ENCODE measurements at places on chromosomes 11 and 22.

GRCh38 chr11:76781807-76782530, 1.2 kb upstream of the TSKU start:
- DNase-seq = no peak

GRCh38 chr11:91981995-91982394, 242.6 kb upstream of the FAT3 start:
- no peak for DNase-seq

GRCh38 chr22:19902245-19902715, 39.3 kb upstream of the COMT start:
- DNase-seq = no peak

DNA sequence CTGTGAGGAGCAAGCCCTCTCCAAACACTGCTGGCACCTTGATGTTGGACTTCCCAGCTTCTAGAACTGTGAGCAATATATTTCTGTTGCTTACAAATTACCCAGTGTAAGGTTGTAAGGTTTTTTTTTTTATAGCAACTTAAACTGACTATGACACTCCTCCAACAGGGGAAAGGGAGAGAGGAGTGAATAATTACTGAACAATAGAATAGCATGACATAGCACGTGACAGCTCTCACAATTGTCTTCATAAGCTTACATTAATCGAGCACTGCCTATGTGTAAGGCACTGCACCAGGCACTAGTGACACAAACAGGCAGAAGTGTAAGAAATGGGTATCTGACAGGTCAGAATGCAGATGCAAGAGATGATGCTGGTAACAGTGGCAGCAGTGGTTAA, 136.9 kb downstream of the FAT3 start:
- no peak for DNase-seq

DNA sequence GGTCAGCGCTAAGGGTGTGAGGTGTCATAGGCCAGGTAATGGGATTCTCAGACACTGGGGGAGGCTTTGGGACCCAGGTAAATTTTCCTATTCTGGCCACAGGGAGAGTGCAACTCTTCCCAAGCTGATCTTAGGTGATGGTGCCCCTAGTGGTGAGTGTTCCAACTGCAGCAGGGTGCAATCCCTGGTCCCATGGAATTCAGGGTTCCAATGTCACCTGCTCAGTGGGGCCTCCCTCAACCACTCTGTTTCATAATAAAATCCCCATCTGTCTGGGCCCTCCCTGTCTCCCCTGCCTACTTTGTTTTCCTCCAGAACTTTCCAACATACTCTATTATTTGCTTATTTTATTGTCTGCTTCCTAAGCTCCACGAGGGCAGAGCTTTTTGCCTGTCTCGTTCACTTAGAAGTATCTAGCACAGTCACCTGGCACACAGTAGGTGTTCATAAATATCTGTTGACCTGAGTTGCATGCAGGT, 2.9 kb upstream of the SGSM1 start:
- DNase-seq = peak; percentile 65

- DNase-seq = no peak
These were observed 69.0 kb upstream of the ARFGAP3 start for GRCh38 chr22:42926104-42926503.

DNA sequence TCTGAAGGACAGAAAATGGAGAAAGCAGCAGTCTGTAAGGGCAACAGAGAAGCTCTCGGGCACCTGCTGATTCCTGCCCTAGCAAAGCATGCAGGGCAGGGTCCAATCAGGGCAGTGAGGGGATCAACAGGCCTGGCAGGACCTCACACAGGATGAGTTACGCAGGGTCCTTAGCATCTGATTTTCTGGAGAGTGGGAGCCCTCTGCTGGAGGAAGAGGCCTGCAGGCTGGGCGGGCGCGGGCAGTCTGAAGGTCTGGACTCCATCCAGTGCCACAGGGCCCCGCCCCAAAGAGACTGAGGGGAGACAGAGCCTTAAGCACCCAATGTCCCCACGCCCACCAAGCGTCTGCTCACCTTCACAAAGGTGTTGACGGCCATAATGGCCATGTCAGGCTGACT, 28.9 kb downstream of the AP1B1 start:
- DNase-seq = no peak

GRCh38 chr11:35944503-35945136, 758 bp downstream of the LDLRAD3 start:
- no peak for DNase-seq

DNA sequence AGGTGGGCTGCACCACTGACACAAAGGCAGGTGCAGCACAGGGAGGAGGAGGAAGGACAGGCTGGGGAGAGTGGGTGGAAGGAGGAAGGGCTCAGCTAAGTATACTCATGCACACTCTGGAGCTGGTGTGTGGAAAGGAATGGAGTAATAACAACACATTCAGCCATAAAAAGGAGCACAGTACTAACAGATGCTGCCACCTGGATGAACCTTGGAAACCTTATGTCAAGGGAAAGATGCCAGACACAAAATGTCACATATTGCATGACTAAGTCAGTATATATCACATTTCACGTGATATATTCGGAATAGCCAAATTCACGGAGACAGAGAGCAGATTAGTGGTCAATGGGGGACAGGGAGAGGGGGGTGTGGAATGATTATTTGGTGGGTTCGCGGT, 389.6 kb upstream of the SYN3 start:
- DNase-seq = no peak

GRCh38 chr11:32931606-32932005, 39.0 kb downstream of the QSER1 start:
- DNase-seq = no peak

DNA sequence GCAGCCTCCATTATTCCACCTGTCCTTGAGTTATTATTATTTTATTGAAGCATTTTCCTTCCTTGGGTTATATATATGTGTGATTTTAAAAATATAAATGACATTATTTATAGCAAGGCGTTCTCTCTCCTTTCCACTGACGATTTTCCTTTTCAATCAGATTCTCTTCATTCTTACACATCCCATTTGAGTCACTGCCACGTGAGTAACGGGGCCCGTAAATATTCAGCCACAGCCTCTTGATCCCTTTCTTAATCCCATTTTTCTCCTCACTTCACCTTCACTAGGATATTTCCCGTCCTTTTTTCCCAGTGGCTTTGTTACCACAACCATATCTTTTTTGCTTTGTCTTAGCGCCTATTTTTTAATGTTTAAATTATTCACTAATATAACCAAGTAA, 396.2 kb downstream of the NTM start:
- no peak for DNase-seq

DNA sequence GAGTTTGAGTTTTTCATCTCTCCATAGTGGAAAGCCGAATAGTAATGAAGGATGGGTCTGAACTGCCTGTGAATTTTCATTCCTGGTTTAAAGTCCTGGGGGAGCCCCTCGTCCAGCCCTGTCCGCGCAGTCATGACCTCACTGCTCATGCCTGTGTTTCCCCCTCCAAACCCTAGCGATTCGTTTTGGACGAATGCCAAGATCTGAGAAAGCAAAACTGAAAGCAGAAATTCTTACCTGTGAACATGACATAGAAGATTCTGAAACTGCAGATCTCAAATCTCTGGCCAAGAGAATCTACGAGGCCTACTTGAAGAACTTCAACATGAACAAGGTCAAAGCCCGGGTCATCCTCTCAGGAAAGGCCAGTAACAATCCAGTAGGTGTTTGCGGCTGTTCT, 30.5 kb downstream of the CDPF1 start:
- DNase-seq = no peak

GRCh38 chr22:36874736-36875135, 13.9 kb downstream of the NCF4 start:
- no peak for DNase-seq

- DNase-seq = no peak
These were observed 14.8 kb downstream of the FAM181B start for GRCh38 chr11:82718821-82719220.

- DNase-seq = no peak
These were observed 14.8 kb downstream of the TMPRSS13 start for GRCh38 chr11:117914398-117914761.

- no peak for DNase-seq
These were observed 42.5 kb downstream of the CTSC start for GRCh38 chr11:88295028-88295427.

DNA sequence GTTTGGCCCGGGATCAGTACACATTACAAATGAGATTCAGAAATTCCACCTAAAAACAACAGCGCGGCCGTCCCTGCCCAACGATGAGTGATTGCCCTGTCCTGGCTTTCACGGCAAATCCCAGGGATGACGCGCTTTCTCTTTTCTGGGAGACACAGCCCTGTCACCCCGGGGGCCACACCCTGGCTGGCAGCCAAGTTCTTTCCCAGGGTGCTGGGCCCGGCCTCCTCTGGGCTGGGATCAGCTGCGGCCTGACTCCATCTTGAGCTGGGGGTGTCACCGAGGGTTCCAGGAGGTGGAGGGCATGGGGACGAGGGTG, 82.7 kb downstream of the FBLN1 start:
- no peak for DNase-seq

GRCh38 chr11:13434247-13435205, 28.5 kb downstream of the BTBD10 start:
- no peak for DNase-seq

DNA sequence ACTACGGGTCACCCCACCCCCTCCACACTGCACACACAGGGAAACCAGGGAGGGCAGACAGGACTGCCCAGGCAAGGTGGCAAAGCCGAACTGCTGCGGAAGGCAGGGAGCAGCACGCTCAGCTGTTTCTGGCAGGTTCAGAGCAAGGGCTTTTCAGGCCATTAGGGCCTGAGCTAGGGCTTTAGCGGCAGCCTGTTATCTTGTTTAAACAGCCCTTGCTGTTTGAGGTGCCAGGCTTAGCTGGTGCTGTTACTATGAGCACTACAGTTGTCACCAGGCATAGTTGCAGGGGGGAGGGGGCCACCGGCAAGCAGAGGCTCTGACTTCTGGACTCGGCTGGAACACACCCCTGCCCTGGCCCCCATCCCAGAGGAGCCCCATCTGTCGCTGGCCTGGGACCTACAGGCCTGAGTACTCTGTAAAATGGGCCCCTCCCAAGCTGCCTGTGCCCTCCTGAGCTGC, 34.9 kb downstream of the RSPH14 start:
- DNase-seq = no peak

GRCh38 chr11:8192016-8192895, 23.4 kb upstream of the RIC3 start:
- no peak for DNase-seq

DNA sequence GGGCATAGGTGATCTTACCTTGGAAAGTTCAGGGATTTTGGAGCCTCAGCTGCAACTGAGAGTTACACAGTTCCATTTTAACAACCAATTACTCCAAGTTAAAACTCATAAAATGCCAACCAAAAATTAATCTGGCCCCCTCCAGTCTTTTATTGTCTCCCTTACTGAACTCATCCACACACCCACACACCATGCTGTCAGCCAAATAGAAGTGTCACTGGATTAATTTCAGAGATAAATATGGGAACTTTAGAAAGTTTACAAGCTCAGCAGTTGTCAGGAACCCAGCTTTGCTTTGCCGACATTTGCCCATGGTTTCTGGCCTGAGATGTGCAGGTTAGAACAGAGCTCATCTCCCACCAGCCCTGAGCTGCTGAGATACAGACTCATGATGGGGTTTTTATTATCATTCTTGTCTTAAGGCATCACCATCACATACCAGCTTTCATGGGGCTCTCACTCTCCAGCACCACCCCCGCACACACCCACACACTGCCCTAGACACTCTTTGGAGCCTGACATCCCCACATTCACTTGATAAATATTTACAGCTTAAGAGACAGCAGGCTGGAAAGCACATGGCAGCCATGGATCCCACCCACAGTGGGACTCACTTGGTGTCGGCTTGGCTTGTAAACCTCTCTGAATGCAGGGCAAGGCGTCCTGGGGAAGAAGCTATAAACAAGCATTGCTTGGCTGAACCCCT, 23.7 kb upstream of the CTR9 start:
- DNase-seq = no peak

- peak; percentile 4 for DNase-seq
These were observed 12.1 kb downstream of the MMP7 start for GRCh38 chr11:102518296-102519094.

GRCh38 chr22:24772493-24773220, 1.9 kb downstream of the PIWIL3 start:
- no peak for DNase-seq

DNA sequence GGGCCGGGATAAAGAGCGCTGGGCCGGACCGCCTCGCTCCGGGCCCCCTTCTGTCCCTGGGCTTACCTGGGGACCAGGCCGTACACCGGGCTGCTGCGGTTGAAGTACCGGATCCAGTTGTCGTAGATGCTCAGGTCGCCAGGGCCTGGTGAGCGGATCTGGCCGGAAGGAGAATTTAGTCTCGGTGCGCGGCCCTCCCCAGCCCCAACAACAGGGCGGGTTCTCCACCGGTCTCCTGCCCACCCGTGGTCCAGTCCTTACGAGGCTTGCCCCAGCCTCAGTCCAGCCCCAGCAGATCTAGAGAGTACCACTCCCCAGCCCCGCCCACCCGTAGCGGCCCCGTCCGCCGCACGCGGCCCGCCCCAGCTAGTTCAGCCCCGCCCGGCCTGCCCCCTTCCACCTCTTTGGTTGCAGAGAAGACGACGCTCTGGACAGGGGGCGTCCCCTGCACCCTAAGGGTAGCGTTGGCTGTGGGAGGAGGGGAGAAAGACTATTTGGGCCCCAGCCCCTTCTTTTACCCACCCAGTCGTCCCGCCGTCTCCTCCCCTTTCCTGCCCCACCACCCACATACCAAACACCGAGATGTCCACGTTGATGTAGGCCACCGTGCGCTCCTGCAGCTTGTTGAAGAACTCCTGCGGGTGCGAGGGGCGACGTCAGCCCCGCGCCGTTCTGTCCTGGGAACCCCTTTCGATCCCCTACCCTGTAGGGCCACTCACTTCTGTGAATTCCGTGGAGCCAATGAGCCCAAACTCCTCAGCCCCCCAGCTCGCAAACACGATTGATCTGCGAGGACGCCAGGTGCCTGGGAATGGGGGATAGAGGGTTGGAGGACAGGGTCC, 6.8 kb downstream of the SAC3D1 start:
- DNase-seq = peak; percentile 67

DNA sequence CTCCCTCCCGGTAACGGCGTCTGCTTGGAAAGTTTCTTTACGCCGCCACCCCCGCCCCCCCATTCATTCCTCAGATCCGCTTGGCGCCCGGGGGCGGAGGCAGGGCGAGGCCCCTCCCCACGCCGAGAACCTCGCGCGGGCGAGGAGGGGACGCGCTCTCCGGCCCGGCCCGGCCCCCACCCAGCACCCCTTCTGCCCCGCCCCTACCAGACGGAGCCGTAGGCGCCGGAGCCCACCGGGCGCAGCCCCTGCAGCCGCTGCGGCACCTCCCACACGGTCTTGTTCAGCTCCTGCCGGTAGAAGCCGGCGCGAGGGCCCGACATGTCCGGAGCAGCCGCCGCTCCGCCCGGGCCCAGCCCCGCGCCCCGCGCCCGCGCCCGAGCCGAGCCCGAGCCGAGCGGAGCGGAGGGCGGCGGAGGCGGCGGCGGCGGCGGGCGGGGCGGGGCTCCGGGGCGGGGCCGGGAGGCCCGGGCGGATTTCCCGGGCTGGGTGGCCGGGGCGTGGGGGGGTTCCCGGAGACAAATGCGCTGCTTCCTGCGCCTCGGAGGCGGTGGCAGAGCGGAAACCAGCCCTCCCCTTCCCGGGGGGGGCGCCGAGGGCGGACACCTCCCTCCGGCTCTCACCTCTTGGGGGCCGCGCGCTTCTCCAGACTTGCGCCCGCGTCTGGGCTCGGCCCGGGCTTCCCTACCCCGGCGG, at the start of gene MAPK11:
Gene MAPK11 (minus strand): TSS at position 411 of the 696 bp plus-strand sequence. CDS start 88 bp downstream, at position 323.
- peak; percentile 29 for DNase-seq

- no peak for DNase-seq
These were observed 1.9 kb upstream of the LTBP3 start for GRCh38 chr11:65559951-65560537.

Data from CD8-positive, alpha-beta T cell (primary cell).